ENCODE measurements at places on chromosomes 12 and 14.

DNA sequence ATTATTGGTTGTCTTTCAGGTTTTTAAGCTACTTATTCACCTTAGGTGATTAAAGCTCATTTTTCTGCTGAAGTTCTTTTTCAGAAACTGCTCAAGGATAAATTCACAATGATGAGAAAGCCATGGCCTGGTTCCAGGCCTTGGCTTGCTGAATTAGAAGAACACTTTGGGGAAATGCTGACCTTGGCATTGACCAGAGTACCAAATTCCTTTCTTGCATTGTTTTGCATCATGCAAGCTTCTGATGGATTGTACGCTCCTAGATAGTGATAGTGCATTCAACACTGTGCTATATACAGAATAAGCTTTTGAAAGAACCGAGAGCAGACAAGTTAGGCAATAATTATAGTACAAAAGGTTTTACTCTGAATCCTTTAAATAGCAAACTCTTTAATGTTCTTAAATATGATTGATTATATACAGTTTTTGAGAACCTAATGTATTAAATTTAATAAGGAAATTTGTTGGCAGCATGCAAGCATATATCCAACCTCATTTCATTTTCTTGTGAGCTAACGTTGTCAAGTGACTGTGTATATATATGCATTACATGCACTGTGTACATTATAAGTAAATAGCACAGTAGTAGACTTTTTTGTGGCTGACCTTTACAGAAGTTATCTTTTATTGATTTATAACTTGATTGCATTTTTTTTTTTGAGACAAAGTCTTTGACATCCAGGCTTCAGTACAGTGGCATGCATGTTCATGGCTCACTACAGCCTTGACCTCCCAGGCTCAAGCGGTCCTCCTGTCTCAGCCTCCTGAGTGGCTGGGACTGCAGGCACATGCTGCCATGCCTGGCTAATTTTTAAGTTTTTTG lies 99.2 kb downstream of the DIP2B start:
- peak; percentile 69 for DNase-seq

GRCh38 chr12:131672941-131673887 lies 37.7 kb upstream of the SFSWAP start:
- no peak for DNase-seq

GRCh38 chr12:96425321-96425720 lies 25.1 kb upstream of the CDK17 start:
- DNase-seq: peak; percentile 97

DNA sequence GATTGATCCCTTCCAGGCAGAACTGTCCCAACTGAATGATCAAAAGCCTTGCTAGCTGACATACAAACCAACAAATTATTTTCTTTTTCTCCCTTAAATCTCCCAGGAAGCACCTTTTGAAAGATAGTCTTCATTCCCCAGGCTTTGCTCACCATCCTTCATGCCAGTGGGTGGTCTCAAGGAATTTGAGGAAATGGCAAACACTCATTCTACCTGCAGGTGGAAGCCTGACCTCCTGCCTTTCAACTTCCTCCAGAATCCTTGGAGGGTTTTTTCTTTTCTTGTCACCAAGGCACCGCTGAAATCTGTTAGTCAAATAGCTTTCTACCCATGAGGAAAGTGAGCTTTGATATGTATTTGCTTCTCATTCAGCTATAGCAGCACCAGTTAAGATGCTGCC lies 128.5 kb downstream of the WIF1 start:
- DNase-seq: no peak

- peak; percentile 80 for DNase-seq
Measured at GRCh38 chr14:74035556-74035955, 16.4 kb downstream of the BBOF1 start.

GRCh38 chr14:68139431-68140075 lies 320.0 kb downstream of the RAD51B start:
- no peak for DNase-seq

GRCh38 chr14:31162910-31163649 lies 44.5 kb downstream of the HECTD1 start:
- DNase-seq: no peak

- no peak for DNase-seq
Measured at GRCh38 chr12:54657105-54657607, 9.0 kb upstream of the DCD start.

DNA sequence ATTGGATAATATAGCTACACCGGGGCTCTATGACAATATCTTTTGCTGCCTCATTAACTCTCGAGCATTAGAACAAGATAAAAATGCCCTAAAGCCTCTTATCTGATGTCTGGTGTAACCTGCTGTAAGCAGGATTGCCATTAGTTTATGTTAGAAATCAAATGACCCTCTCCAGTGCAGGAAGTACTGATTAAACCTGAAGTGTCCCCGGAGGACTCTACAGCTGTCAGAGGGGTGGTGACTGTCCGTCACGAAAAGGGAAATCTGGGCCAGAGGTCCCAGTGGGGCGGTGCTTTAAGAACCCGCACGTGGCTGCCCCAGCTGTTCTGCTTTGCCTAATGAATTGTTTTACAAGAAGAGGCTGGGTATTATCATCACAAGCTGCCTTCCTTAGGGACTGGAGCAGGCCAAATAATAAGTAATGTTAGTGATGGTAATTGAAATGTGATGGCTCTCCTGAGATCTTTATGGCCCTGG lies 55.7 kb downstream of the LIN52 start:
- no peak for DNase-seq

DNA sequence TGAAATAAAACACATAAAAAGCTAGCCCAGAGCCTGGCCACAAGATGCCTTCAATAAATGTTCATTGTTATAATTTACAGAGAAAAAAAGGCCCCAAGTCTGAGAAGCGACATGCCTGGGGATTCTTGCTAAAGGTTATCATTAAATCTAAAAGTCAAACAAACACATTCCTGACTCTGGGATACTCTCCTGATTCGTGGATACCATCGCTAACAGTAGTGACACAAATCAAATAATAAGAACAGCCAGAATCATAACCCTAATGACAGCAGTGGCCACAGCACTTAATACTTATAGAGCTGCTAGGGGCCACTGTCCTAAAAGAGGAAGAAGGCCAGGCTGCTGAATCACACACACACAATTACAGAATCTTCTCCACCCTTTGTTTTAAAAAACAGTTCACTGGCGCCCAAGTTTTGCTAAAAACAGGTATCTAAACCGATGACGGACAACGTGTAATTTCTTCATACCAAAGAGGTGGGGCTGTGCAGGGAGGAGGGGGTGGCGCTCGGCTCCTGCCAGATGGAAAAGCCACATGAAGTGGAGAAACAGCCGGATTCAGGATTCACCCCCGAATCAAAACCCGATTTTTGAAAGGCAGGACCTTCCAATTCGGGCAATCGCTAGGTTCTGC lies 1.2 kb downstream of the CLIP1 start:
- DNase-seq: peak; percentile 47

- peak; percentile 82 for DNase-seq
Measured at GRCh38 chr14:78974691-78975090, 804.5 kb downstream of the NRXN3 start.

DNA sequence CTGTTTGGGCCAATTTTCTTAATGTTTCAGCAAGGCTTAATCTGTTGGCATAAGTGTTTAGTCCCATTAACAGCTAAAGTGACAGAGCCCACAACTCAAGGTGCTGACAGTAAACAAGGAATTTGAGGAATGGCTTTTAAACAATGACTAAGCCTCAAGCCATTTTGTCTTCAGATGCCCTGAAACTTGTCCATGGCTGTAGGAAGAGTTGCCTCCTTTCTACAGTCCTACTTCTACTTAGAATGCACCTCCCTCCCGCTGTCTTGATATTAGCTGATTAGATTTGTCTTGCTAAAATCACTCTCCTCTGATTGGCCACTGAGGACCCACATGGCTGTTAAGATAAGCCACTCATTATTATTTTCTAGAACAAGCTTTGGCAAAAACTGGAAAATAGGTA lies 188.4 kb upstream of the OTX2 start:
- no peak for DNase-seq

DNA sequence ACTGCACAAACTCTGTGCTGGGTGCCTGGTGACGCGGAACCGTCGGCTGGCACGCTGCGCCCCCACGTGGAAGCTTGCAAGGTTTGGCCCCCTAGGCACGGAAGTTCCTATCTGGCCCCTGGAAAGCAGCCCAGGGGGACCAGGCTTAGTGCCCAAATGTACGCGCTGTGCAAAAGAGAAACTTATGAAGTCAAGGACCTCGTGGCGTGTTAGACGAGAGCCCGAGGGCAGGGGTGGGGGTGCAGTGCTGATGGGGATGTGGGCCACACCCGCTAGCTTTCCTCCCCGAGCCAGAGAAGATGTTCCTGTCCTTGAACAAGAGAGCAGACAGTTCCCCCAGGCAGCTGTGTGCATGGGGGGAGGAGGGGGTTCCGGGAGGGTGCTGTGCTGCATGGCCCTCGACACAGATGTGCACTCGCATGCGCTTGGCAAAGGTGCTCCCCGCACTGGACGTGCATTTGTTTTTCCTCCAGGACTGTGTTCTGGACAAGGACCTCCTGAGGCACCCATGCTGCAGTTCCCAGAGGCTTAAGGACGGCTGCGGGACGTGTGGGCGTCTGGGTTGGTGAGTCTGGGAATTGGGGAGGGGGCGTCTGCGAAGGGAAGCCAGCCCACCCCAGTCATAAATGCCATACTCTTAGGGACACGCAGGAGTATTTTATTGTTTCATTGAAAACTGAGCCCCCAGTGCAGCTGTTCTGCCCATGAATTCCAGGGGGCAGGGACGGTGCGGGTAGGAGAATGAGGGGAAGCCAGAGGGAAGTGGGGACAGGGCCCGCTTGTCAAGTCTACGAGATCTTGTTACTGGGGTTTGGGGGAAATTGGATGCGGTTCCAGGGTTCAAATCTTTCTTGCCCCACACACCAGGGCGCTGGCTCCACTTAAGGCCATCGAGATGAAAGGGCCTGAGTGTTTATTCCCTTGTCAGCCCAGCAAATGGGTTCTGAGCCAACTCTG lies 80.0 kb downstream of the NTF3 start:
- DNase-seq: peak; percentile 44

GRCh38 chr14:31283578-31284252 lies 76.1 kb upstream of the HECTD1 start:
- no peak for DNase-seq

DNA sequence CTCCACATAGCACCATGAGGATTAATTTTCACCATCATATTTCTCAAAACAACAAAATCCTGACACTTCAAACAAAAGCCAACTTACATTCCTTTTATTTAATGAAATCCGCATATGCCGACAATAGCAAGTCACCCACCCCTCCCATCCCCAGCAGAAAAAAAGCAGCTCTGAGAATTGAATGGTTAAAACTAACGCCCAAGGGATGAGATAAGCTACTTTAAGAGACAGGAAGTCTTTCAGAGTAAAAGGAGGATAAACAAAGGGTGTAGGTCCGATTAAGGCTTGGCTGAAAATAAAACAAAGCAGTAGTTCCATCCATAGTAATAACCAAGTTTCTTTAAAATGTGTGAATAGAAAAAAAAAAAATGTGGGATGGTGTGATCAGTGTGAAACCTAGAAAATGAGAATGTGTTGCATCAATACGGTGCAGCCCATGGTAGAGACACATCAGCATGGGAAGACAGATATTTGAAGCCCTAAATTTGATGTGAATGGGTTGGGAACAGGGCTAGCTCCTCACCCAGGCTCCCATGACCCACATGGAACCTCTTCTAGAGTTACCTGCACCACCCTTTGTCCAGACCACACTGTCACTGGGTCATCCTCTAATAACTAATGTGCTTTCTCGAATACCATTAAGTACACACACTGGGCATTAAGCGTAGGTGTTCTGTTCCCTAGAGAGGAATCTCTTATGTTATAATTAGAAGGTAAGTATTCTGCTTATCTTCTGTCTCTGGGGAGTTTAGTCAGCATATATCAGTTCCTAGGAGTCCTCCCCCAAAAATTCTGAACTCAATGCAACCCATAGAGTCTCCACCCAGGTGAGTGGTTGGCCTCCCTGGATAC lies 31.7 kb downstream of the RTRAF start:
- DNase-seq: no peak

DNA sequence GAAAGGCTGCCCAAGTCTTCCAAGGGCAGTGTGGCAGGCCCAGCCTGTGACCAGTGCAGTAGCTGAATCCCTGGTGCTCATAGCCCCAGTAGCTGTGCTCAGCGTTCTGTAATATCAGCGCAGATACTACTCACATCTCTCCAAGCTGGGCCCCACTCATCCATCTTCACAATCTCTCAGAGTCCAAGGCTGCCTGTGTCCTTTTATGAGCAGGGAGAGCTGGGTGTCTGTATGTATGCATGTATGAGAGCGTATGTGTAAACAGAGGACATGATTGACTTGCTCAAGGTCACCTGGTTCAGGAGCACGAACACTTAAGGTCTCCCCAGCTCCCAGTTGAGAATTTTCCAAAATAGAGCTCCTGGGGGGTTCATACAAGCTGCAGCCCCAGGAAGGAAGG lies 5.4 kb downstream of the AQP6 start:
- DNase-seq: no peak

All from IMR-90 (cell line).